ENCODE measurements at places on chromosomes 16 and 17. TPM values are rescaled to one million over a fixed set of nuclear protein-coding genes. Genes with fewer than 3 reads are reported as not detected.

Gene MLKL
- 11.6 TPM for total RNA-seq

Gene CENPV
- 94.9 TPM for total RNA-seq

Gene NUPR1
- 0.28 TPM for total RNA-seq

Gene SSTR5
- not detected for total RNA-seq

Gene TMEM235
- not detected for total RNA-seq

Gene STAC2
- not detected for total RNA-seq

DNA sequence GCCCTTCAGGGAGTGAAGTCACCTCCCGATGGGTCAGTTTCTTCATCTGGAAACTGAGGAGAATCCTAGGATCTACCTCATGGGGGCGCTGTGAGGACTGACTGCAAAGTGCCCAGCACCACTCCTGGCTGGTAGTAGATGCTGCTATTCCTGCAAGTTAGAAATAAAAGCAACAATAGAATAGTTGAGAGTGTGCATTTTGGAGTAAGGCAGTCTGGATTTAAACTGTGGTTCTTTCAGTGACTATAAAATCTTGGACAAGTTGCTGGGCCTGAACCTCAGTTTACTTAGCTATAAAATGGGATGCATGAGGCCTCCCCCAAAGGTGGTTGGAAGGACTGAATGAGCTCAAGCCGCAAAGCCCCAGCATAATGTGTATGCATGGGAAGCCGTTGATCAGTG, 70.6 kb downstream of the CYB5B start:
- no peak overlapping the region for H3K27ac ChIP-seq
- H3K36me3 ChIP-seq: no peaks in the 10 kb centered on the region
- no peaks in the 10 kb centered on the region for H3K27me3 ChIP-seq

DNA sequence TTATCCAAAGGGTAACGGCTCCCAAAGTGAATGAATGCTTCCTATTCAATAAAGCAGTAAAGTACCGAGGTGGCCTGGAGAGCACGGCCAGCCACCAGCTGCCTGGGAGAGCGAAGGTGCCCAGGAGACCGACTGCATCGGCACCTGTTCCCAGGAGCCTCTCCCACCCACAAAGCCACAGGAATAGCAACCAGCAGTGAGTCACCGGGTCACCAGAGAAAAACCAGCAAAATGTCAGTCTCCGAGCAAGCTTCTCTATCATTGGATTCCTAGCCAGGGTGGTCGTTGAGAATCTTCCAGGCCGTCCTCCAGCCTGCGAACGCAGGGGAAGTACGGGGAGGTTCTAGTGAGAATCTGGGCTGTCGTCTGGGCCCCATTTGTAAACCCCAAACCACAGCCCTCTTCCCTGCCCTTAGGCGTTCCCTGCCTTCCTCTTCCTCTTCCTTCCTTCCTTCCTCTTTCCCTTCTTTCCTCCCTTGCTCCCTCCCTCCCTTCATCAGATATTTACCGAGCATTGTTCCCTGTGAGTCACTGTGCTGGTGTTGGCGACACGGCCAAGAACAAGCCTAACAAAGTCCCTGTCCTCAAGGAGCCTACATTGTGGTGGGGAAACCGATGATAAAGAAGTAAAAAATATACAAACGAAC, 114.6 kb downstream of the SLC39A11 start:
- DNase-seq: no peak
- H3K4me1 ChIP-seq: peaks cover 10% of the 10 kb centered on the region
- peak overlapping the region; percentile 65 for H3K27ac ChIP-seq
- no peaks in the 10 kb centered on the region for H3K27me3 ChIP-seq
- no peak overlapping the region for H3K4me3 ChIP-seq

DNA sequence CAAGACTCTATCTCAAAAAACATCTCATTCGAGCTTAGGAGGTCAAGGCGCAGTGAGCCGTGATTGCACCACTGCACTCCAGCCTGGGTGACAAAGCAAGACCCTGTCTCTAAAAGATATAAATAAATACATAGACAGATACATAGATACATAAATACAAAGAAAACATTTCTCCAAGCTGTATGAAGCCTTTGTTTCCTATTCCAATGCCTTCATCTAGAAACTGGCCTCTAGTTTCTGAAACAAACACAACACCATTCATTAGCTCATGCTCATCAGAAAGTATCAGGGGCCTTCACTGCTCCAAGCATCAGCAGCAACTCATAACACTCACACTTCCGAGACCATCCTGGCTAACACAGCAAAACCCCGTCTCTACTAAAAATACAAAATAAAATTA, 10.3 kb upstream of the ASGR2 start:
- no peaks in the 10 kb centered on the region for H3K27me3 ChIP-seq
- H3K27ac ChIP-seq: no peak overlapping the region
- H3K36me3 ChIP-seq: no peaks in the 10 kb centered on the region
- no peak overlapping the region for H3K4me3 ChIP-seq
- no peak for DNase-seq
- H3K4me1 ChIP-seq: peaks cover 15% of the 10 kb centered on the region

GRCh38 chr17:16352303-16352666, 984 bp downstream of the CENPV start:
- peak overlapping the region; percentile 61 for H3K27ac ChIP-seq
- H3K4me3 ChIP-seq: peak overlapping the region; percentile 83
- peaks cover 3% of the 10 kb centered on the region for H3K4me1 ChIP-seq
- H3K36me3 ChIP-seq: peaks cover 3% of the 10 kb centered on the region
- H3K27me3 ChIP-seq: no peaks in the 10 kb centered on the region

GRCh38 chr17:60333628-60334031, 58.3 kb downstream of the USP32 start:
- no peak for DNase-seq
- peaks cover 1% of the 10 kb centered on the region for H3K36me3 ChIP-seq
- no peaks in the 10 kb centered on the region for H3K4me1 ChIP-seq

- no peaks in the 10 kb centered on the region for H3K27me3 ChIP-seq
- DNase-seq: no peak
- H3K27ac ChIP-seq: no peak overlapping the region
- H3K4me1 ChIP-seq: no peaks in the 10 kb centered on the region
- H3K36me3 ChIP-seq: no peaks in the 10 kb centered on the region
Measured at GRCh38 chr16:82954224-82954929, 327.6 kb downstream of the CDH13 start.

DNA sequence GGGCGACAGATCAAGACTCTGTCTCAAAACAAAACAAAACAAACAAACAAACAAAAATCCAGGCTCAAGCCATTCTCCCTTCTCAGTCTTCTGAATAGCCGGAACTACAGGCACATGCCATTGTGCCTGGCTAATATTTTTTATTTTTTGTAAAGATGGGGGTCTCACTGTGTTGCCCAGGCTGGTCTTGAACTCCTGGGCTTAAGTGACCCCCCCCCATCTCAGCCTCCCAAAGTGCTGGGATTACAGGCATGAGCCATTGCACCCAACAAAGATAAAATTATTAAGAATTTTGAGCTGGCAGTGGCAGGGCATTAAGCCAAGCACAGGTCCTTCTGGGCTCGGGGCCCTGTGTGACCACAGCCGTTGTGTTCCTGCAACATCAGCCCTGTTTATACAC, 69.9 kb upstream of the CBX4 start:
- no peak overlapping the region for H3K27ac ChIP-seq
- no peak for DNase-seq
- H3K4me1 ChIP-seq: no peaks in the 10 kb centered on the region
- H3K36me3 ChIP-seq: no peaks in the 10 kb centered on the region
- peaks cover 1% of the 10 kb centered on the region for H3K27me3 ChIP-seq

- no peaks in the 10 kb centered on the region for H3K27me3 ChIP-seq
- no peak overlapping the region for H3K27ac ChIP-seq
- no peak overlapping the region for H3K4me3 ChIP-seq
- no peaks in the 10 kb centered on the region for H3K4me1 ChIP-seq
Measured at GRCh38 chr16:49733313-49734009, 122.5 kb downstream of the ZNF423 start.
